Activated CD4-positive, alpha-beta memory T cell treated with anti-CD3 and anti-CD28 coated beads for 36 hours (primary cell): ENCODE measurements at places on chromosomes 16 and 17. TPM values are rescaled to one million over a fixed set of nuclear protein-coding genes. Genes with fewer than 3 reads are reported as not detected.
A peak's percentile ranks its signal among the peaks of the same experiment; 100 is the strongest.

The PGAP3 gene
- 8.3 TPM for total RNA-seq

The KRTAP4-11 gene
- not detected for total RNA-seq

The PRCD gene
- not detected for total RNA-seq

DNA sequence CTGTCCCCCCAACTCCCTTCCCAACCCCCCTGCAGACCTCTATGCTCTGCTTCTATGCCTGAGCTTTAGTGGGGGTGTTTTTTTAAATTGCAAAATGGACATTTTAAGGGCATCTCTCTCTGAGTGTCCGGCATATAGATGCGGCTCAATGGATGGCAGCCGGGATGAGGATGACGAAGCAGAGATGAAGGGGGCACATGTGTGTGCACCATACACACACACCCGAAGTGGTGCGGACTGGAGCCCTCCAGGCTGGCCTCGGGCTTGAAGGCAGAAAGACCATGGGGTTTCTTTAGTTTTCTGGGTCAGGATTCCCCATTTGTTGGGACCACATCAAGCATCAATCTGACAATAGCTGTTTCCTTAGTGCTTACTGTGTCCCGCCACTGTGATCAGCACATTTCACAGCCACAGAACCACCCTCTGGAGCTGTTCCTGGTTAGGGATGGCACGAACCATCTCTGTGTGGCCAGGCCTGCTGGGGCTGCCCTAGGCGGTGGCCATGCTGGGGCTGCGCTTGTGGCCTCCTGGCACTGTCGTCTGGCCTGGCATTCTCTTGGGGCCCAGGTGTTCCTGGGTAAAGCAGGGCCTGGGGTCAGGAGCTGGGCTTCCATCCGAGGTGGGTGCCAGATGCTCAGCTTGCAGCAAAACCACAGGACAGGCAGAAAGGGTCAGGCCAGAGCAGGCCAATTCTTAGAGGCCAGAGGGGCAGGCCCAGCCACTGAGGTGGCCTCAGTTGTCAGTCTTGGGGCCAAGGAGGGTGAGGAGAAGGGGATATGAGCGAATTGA is 49.9 kb downstream of the NT5M start:
- no peak overlapping the region for H3K27ac ChIP-seq
- H3K4me1 ChIP-seq: peaks cover 2% of the 10 kb centered on the region
- no peaks in the 10 kb centered on the region for H3K36me3 ChIP-seq
- H3K4me3 ChIP-seq: no peak overlapping the region
- DNase-seq: no peak

DNA sequence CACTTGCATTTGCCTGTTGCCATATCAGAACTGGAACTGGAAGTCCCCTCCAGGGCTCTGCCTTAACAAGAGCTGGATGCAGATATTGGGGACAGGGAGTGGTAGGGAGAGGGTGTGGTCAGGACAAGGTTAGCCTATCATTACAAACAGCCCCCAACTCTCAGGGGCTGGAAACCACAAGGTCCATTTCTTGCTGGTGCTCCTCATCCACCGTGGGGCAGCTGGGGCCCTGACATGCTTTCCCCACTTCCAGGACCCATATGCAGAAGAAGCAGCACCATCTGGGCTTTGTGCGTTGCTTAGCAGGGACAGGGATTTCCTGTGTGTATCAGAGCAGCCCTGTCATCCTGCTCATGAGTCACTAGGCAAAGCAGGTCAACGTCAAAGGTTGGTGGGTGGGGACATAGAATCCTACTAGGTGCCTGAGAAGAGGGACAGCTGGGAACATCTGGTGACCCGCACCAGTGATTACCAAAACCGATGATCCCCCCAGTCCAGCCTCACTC is 26.9 kb downstream of the RGS9 start:
- DNase-seq: peak; percentile 81
- H3K4me1 ChIP-seq: peaks cover 14% of the 10 kb centered on the region
- peak overlapping the region; percentile 51 for H3K27ac ChIP-seq
- no peaks in the 10 kb centered on the region for H3K36me3 ChIP-seq

DNA sequence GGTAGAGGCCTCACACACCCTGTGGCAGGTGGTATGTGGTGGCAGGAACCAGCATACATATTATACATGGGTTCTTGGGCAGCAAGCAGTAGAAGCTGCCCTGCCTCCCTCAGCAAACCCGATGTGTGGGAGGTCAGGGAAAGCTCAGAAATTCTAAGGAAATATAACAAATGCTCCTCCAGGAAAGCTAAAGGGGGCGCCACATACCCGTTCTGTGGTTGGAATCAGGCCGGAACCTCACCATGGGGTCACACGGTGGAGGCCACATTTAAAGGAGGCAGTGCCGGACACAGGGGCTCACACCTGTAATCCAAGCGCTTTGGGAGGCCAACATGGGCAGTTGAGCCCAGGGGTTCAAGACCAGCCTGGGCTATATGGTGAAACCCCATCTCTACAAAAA is 12.4 kb upstream of the KATNB1 start:
- H3K27ac ChIP-seq: no peak overlapping the region
- H3K4me3 ChIP-seq: no peak overlapping the region
- H3K27me3 ChIP-seq: peaks cover 2% of the 10 kb centered on the region
- no peaks in the 10 kb centered on the region for H3K36me3 ChIP-seq
- H3K4me1 ChIP-seq: no peaks in the 10 kb centered on the region

DNA sequence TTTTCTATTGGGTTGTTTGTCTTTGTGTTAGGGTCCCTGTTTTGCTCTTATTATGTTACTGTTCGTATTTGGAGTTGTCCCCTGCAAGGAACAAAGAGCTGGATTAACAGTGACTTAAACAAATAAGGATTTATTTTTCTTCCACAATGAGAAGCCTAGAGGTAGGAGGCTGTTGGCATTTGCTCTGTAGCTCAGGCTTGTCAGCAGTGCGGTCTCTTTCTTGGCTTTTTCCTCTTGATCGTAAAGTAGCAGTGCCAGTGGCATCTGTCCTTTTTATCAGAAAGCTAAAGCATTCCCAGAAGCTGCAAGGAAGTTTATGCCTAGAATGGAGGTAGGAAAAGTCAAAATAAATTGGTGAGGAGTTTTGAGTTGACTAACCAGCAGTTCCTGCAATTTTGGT is 154.1 kb downstream of the HS3ST4 start:
- H3K4me1 ChIP-seq: no peaks in the 10 kb centered on the region
- no peak overlapping the region for H3K27ac ChIP-seq
- no peaks in the 10 kb centered on the region for H3K36me3 ChIP-seq
- H3K4me3 ChIP-seq: no peak overlapping the region
- H3K27me3 ChIP-seq: peaks cover 10% of the 10 kb centered on the region

GRCh38 chr16:67649494-67649931 is 4.6 kb downstream of the CARMIL2 start:
- H3K4me1 ChIP-seq: peaks cover 17% of the 10 kb centered on the region
- peaks cover 27% of the 10 kb centered on the region for H3K36me3 ChIP-seq
- no peak for DNase-seq
- no peaks in the 10 kb centered on the region for H3K27me3 ChIP-seq

- no peak overlapping the region for H3K4me3 ChIP-seq
- peak overlapping the region; percentile 28 for H3K27ac ChIP-seq
- H3K36me3 ChIP-seq: no peaks in the 10 kb centered on the region
- H3K27me3 ChIP-seq: no peaks in the 10 kb centered on the region
These were observed 103.1 kb downstream of the STX8 start for GRCh38 chr17:9472541-9472940.

DNA sequence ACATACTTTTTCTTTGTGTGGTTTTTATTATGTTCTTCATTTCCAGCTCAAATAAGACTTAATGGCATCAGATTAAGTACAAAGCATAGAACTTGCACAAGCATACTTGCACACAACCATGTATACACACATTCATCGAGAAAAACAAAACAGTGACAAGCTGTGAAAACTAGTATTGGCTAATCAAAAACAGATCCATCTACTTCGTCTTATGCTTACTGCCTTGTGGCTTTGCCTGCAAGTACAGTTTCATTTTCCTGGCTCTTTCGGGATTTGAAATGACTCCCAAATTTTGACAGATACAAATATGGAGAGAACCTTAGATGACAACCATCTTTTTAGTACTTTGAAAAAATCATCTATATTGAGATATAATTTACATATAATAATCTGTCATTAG is 338.3 kb downstream of the BCAS3 start:
- no peaks in the 10 kb centered on the region for H3K27me3 ChIP-seq
- no peak for DNase-seq
- H3K4me3 ChIP-seq: no peak overlapping the region
- peaks cover 2% of the 10 kb centered on the region for H3K4me1 ChIP-seq
- H3K36me3 ChIP-seq: no peaks in the 10 kb centered on the region

GRCh38 chr17:7883781-7884386 is 4.7 kb upstream of the CHD3 start:
- H3K4me1 ChIP-seq: no peaks in the 10 kb centered on the region
- H3K4me3 ChIP-seq: peak overlapping the region; percentile 69

DNA sequence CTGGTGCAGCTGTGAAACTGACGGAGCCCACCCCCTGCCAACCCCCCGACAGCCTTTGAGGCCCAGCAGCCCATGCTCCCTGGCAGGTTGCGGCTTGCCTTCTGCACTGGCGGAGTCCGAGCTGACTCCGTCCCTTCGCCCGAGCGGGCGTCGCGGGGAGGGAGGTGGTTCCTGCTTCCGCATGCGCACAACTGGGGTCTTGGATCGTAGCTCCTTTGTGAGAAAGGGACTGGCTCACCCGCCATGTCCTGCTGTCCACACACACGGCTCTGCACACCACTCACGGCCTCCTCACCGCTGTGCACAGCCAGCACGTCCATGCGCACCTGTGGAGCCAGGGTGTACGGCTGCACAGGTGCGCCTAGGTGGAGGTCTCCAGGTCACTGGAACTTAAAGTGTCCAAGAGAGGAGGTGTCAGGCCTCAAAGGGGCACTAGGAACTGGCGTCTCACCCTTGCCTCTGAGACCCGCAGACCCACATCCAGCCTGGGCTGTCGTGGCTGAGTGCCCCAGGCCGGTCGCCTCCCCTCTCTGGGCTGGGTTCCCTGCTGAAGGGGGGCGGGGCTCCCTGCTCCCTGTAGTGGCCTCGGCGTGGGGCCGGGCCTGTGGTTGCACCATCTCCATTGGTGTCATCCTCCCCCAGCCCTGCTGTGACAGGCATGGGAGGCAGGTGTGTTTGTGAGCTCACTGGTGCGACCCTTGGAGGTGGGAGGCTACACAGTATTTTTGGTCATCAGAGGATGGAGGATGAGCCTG is 45.3 kb downstream of the JPH3 start:
- no peak overlapping the region for H3K4me3 ChIP-seq
- H3K4me1 ChIP-seq: no peaks in the 10 kb centered on the region
- no peak overlapping the region for H3K27ac ChIP-seq
- no peak for DNase-seq

DNA sequence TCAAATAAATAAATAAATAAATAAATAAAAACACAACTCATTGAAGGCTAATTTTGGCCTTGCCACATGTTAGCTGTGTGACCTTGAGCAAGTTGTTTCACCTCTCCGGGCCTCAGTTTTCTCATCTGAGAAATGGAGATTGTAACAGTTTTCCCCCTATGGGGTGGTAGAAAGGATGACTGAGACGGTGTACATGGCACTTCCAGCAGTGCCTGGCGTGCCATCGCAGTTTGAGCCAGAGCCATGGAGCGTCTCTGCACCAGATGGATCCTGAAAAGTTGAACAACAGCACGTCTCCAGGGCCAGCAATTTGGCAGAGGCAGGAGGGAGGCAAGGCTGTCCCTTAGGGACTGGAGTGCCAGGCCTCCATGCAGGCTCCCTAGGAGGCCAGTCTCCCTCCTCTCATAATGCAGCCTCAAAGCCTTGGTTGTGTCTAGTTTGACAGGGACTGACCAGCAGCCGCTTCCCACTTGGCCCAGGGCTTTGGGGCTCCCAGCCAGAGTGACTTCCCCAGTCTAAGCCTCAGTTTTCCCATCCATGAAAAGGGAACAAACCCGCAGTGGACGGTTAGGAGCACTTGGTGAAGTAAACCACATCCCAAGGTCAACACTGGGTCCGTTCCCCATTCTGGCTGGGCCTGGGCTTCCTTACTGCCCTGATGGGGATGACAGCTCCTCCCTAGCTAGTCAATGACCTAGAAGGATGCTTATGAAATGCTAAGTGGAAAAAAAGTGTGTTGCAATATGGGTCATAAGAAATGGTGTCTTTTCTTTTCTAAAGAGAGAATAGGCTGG is 19.3 kb downstream of the SOCS1 start:
- no peak for DNase-seq
- H3K27me3 ChIP-seq: no peaks in the 10 kb centered on the region
- no peaks in the 10 kb centered on the region for H3K36me3 ChIP-seq
- no peak overlapping the region for H3K4me3 ChIP-seq
- H3K27ac ChIP-seq: peak overlapping the region; percentile 29
- peaks cover 50% of the 10 kb centered on the region for H3K4me1 ChIP-seq
